ENCODE measurements at places on chromosomes 5 and 9.
A peak's percentile ranks its signal among the peaks of the same experiment; 100 is the strongest.

- no peak for DNase-seq
Measured at GRCh38 chr9:12934545-12935272, 159.9 kb downstream of the LURAP1L start.

DNA sequence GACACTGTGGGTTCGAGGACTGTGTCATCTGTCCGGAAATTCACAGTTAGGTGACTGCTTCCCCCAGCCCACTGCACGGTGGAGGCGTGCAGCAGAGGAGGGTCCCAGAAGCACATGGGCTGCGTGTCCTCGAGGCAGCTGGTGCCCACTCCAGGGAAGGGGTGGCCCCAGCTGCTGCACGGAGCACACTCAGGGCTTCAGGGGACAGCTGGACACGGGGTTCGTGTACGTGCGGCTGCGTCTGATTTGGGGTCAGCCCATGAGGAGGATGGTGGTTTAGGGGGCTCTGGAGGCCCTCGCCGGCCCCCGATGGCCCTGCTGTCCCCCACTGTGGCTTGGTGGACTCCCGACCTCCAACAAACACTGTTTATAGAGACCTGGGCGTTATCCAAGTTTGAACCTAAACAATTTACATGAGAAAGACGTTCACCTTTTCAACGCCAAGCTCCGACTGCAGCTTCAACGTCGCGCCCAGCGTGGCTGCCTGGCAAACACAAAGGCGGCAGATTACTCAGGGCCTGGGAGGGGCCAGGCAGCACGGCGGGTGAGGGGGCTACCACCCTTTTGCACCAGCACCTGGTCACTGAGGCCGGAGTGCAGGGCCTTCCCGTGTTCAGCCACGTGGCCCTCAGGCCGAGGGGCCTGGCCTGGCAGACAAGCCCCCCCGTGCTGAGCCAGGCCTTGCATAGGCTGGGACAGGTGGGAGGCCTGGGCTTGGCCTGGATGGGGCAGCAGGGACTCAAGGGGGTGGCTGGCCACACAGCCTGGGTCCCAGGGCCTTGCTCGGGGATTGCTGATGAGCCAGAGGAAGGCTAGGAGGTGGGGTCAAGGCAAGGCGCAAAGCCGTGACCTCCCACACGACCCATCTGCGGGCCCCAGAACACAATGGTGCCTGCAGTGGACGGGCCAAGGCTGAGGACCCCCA lies 55.2 kb downstream of the EXD3 start:
- no peak for DNase-seq

GRCh38 chr9:116390303-116391228 lies 237.0 kb downstream of the PAPPA start:
- DNase-seq = no peak

DNA sequence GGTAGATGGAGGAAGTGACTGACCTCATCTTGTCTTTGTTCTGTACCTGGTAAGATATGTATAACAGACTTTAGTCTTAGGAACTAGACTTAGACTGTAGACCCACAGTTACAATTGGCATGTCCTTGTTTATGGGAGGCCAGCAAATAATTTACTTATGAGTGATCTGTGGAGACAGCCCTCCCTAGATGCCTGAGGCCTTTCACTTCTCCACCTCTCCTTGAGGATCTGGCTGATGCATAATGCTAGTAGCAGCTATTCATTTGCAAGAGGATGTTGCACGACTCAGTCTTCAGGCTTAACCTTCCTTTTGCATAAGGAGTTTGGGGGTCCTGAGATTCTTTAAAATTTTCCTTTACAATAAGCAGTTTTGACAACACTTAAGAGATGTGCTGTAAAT lies 100.7 kb downstream of the YTHDC2 start:
- DNase-seq = peak; percentile 20

GRCh38 chr9:23824830-23825591 lies 1.0 kb downstream of the ELAVL2 start:
- no peak for DNase-seq
